ENCODE measurements at places on chromosomes 2 and 18.
A peak's percentile ranks its signal among the peaks of the same experiment; 100 is the strongest.

- DNase-seq, result no peak
Measured at GRCh38 chr2:45944074-45944473, 292.6 kb downstream of the PRKCE start.

DNA sequence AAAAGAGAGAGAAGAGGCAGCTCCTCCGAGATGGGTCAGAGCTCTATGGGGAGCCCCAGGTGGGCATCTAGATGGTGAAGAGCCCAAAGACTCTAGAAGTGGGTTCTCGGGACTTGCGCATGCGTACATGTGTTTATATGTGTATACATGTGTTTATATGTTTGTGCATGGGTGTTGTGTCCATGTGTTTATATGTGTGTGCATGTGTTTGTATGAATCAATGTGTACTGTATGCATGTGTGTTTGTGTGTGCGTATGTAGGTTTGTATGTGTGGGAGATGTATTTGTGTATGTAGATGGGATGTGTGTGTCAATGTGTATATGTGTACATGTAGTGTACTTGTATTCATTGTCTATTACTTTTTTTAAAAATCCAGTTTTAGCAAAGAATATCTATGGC, 25.6 kb downstream of the DNPEP start:
- DNase-seq, result no peak

DNA sequence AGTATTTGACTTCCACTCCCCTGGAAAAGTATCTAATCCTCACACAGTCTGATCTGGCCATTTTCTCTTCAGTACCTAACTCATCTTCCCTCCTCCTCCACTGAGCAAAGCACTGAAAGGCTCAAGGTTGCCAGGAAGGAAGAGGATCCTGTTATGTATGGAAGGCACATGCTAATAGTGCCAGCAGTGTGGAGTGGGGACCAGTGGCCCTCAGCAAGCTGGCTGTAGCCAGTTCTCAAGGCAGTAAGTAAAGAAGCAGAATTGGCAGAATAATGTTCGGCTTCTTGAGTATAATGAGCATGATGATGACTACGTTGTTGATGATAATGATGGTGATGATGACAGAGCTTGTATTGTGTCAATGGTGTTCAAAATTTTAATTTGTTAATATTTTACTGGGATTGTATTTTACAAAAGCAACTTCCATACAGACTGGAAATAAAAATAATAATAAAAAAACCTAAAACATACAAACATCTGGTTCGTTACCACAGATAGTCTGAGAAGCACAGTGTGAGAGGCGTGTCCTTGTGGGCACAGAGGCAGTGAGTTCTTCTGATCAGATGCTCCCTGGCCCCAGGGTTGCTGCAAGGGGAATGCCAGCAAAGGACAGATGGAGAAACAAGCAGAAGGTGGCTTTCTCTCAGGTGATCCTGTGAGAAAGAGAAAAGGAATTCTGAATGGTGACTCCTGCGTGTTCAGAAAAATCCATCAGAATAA, 528.8 kb downstream of the CMPK2 start:
- no peak for DNase-seq

GRCh38 chr2:180003559-180003958, 3.5 kb downstream of the CWC22 start:
- no peak for DNase-seq

DNA sequence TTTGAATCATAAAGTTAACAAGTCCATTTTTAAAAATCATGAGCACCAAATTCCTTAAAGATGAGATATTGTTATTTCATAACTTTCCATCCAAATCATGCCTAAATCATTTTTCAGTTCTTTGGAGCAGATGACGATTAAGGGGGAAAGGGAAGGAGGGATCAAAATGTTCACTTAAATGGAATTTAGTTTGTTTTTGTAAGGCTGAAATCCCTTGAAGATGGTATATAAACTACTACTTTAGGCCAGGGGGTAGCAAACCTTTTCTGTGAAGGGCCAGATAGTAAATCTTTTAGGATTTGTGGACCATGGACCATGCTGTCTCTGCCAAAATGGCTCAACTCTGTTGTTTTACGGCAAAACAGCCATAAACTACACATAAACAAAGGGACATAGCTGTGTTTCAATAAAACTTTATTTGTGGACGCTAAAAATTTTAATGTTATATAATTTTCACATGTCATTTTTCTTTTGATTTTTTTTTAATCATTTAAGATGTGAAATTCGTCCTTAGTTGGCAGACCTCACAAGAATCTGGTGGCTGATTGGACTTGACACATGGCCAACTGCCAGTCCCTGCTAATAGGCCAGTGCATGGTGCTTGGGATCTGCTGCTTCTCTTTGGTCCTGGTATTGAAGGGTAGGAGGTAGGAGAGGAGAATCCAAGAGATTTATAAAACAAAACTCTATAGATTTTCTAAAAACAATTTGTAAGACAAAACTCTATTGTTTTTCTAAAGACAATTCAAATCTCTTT, 52.0 kb upstream of the RTN4 start:
- no peak for DNase-seq

GRCh38 chr2:18522484-18523146, 37.8 kb downstream of the RDH14 start:
- DNase-seq, result no peak

- no peak for DNase-seq
Measured at GRCh38 chr2:29398384-29399237, 283.4 kb downstream of the CLIP4 start.

- peak; percentile 44 for DNase-seq
Measured at GRCh38 chr2:41853427-41854191, 194.2 kb upstream of the PKDCC start.

DNA sequence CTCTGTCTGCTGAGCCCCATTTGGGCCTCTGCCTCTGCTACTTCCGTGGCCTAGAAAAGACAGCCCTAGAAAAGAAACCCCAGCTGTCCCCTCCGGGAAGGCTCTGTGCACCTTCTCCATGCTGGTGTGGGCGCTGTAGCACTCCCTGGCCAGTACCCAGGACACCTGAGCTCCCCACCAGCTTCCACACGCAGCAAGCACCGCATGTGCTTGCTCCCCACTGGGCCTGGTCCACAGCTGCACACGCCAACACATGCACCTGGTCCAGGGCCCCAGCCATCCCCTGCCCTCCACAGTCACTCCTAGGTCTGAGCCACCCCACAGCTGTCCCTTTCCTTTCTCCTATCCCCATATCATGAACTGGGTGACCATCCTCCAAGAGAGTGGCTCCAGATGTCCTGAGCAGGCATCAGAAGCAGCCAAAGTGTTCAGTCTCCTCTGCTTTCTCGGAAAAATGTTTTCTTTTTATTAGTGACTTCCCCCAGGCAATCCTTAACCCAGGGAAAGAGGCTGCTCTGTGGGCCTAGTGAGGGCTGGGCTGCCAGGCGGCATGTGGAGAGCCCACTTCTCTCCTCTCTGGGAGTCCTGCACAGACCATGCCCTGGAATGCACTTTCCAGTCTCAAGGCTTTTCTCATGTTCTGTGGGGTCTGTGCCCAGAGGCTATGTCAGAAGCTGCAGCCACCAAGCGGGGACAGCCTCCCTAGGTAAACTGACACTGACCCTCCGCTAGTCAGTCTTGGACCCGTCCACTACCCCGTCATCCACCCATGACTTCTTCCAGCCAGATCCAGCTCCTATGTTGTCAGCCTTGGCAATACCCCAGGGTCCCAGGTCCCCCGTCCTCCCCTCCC, 133.7 kb downstream of the KLHL29 start:
- DNase-seq, result no peak

DNA sequence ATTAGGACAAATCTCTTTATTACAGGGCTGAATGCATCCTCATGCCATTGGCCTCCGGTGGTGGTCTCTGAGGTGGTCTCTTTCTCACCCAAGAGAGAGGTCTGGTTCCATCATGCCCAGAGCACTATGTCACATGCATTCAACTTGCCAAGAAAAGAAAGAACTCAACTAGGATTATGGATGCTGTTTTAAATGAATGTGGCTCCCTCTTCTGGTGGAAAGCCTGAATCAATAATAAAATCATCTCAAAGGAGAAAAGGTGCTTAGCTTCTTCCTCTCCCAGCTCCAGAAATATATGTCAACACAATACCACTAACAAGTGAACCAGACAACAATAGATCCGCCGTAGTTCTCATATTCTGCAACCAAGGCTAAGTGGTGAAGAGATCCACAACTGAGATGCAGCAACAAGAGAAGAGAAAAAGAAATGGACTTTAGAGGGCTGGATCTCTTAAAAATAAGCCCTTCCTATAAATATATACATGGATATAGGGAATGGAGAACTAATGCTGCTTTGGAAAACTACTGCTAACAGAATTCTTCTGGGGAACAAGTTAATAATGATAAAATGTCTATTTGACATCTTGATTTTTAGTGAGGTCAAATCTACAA, 396.8 kb downstream of the NCKAP5 start:
- peak; percentile 22 for DNase-seq

GRCh38 chr2:8611700-8612099, 70.2 kb upstream of the ID2 start:
- no peak for DNase-seq

DNA sequence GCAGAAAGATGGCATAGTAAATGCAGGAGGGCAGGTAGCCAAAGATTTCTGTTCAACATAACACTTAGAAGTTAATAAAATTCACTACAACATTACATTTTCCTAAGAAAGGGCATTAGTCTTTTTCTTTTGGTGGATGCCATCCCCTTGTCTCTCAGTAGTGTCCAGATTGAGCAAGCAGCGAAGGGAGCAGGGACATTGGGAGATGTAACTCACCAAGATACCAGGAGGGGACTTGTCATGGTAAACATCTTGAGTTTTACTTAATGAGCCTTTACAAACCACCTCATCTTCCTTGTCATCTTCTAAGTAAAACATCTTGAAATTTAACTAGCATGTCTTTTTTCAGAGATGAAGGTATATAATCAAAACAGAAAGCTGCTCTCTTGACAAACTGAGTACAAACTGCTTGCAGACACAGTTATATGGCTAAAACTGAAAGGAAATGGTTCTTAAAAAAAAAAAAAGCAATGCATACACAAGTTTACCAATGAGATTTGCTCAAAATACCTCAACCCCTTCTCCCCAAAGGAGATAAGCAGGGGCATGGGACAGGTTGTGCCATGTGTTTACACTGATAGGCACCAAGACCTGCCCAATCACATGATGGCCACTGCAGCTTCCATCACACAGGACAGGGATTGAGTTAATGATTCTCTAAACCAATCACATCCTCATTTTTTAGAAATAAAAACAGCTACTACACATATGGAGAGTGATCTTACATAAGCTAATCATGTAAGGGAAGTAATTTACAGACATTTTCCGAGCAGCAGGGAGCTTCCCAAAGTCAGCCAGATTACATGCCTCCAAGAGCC, 30.3 kb downstream of the LPIN2 start:
- DNase-seq, result peak; percentile 60

DNA sequence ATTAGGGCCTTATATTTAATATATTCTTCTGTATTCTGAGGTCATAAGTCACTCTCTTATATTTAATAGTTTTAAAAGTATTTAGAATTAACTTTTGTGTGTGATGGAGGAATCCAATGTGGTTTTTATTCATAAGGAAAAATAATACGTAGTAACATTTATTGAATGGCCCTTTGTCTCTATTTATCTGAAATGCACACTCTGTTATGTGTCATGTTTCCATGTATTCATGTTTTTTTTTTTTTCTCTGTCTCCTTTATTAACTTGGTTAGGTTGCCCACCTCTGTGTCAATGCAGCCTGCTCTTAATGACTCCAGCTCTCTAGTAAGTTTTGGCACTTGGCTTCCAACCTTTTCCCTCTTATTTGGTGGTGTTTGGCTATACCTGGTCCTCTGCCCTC, 33.8 kb downstream of the RNF144A start:
- DNase-seq, result no peak

DNA sequence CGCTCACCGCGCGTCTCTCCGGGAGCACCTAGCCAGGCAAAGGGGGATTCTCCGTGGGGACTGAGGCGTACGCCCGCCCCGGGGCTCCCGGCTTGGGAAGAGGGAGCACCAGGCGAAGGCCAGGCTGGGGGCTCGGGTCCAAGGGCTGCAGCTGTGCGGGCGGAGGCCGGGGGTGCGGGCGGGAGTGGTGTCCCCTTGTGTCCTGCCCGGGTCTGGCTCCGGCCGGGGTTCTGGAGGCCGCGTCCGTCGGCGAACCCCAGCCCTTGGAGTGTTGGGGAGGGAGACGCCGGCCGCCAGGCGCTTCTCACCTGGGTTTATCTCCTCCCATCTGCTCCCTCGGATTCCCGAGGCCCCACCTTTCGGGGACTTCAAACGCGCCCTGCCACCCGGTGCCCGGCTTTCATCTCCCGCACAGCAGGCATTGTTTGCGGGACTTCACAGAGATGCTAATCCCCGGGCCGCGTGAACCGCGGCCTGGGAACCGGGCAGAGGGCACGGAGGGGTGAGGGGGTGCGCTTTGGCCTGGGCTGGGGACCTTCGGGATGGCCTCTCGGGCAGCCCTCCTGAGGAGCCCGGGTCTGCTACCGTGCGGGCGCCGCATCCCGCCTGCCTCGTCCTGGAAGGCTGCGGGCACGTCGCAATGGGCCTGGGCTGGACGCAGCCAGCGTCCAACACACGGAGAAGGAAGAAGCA, 5.0 kb upstream of the GBX2 start:
- DNase-seq, result no peak

GRCh38 chr2:235672720-235673119, 178.9 kb downstream of the AGAP1 start:
- DNase-seq, result no peak

- no peak for DNase-seq
Measured at GRCh38 chr2:128639693-128640092, 321.0 kb upstream of the HS6ST1 start.

DNA sequence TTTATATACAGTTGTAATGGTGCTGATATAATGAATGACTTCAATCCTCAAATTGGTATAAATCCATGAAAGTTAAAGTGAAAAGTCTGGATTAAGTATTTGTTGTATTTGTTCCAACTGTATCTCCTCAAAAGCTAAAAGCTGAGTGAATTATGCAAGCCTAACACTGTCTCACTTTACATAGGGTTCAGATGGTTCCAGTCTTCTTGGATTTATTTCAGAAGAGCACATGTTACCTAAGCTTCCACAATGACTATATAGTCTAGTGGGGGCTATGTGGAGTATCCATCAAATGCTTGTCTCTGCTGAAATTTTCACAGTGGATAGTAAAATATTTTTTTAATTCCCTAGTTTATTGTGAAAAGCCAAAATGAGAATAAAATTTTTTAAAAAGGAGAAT, 13.0 kb downstream of the MCEE start:
- DNase-seq, result no peak

DNA sequence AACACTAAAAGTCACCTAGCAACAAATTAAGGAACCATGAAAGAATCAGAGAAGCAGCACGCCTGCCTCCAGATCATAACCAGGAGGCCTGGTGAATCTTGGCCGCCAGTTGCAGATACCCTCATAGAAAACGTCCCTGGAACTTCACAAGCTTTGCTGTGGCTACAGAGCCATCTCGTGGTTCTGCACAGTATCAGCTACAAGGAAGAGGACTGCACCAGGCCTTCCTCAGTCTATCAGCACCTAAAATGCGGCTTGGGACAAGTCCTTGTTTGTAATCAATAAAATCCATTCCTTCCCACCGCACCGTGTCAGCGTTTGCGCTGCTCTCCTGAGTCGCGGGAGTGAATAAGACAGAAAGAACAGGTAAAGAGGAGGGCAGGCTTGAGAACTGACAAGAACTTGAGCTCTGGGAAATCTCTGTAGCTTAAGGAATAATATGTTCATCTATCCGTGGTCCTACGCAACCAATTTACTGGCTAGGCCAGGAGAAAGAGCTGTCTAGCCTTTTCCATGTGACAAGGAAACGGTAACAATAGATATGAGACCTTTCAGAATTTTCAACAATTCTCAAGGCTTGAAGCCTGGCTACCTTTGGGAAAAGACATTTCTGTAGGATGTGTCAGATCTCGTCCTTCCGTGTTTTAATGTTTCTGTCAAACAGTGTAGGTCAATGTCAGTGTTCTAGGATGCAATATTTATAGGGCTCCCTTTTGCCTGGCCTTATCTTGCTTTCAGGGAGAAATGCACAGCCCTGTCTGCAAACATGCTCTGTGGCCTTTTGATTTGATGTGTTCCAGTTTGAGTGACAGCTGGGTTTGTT, 128.5 kb upstream of the RAB12 start:
- DNase-seq, result no peak
